ENCODE measurements at places on chromosomes 12 and 14. TPM values are rescaled to one million over a fixed set of nuclear protein-coding genes. Genes with fewer than 3 reads are reported as not detected.

Gene CCDC88C
- 162 TPM for total RNA-seq

Gene RAD9B
- total RNA-seq, result 0.89 TPM

Gene ALDH2
- 0.51 TPM for total RNA-seq

Gene CYP46A1
- total RNA-seq, result 0.20 TPM

Gene ZNF384
- total RNA-seq, result 84.8 TPM

Gene KRT71
- not detected for total RNA-seq

Gene PLCZ1
- total RNA-seq, result not detected

Gene ACTR6
- total RNA-seq, result 32.2 TPM

Gene TAMALIN
- total RNA-seq, result 18.3 TPM

Gene MDGA2
- not detected for total RNA-seq

Gene EPYC
- not detected for total RNA-seq

Gene GYS2
- total RNA-seq, result not detected

Gene CD163L1
- total RNA-seq, result not detected

Gene SCNN1A
- total RNA-seq, result 0.88 TPM

Gene MYO1H
- total RNA-seq, result not detected

Gene GOLT1B
- total RNA-seq, result 45.8 TPM

Gene NRXN3
- not detected for total RNA-seq

Gene PIWIL1
- total RNA-seq, result not detected

Gene POTEG
- not detected for total RNA-seq

Gene GNB3
- 0.10 TPM for total RNA-seq

Gene EIF2S3B
- total RNA-seq, result 1.5 TPM

Gene SPIC
- total RNA-seq, result not detected

Gene ZNF891
- 3.4 TPM for total RNA-seq

Gene ENDOU
- not detected for total RNA-seq

Gene ESRRB
- total RNA-seq, result 0.10 TPM

Gene SLC25A47
- total RNA-seq, result not detected

Gene NOS1
- total RNA-seq, result not detected

Gene SOX5
- total RNA-seq, result not detected

Gene KCNJ8
- total RNA-seq, result not detected

Gene LUM
- total RNA-seq, result not detected

Gene GLIPR1L1
- not detected for total RNA-seq

Gene ZDHHC22
- not detected for total RNA-seq

Gene ART4
- not detected for total RNA-seq

Gene CLEC1B
- total RNA-seq, result not detected

Gene KERA
- total RNA-seq, result not detected

Gene ANO4
- not detected for total RNA-seq

Gene PRH2
- total RNA-seq, result not detected

Gene PRKAB1
- total RNA-seq, result 31.7 TPM

Gene CDCA3
- total RNA-seq, result 82.5 TPM

Gene INSM2
- not detected for total RNA-seq

Gene SRRM4
- total RNA-seq, result not detected

Gene TBX3
- total RNA-seq, result not detected

Gene CCDC198
- not detected for total RNA-seq

Gene RD3L
- not detected for total RNA-seq

Gene ADAM21
- not detected for total RNA-seq

Gene PTGER2
- 158 TPM for total RNA-seq

Gene CDH24
- 2.5 TPM for total RNA-seq

Gene TIGAR
- total RNA-seq, result 14.8 TPM

Gene CIPC
- 14.3 TPM for total RNA-seq

Gene PSMA6
- 178 TPM for total RNA-seq

Gene DACT1
- total RNA-seq, result 23.1 TPM

Gene CIROP
- not detected for total RNA-seq

Gene TRIM9
- 0.30 TPM for total RNA-seq

Gene GDF11
- total RNA-seq, result 10.7 TPM

Measured in activated naive CD4-positive, alpha-beta T cell treated with anti-CD3 and anti-CD28 coated beads, Interleukin-2, amount 10 ng/mL, durations not matched to agents 5 hours and 36 hours (primary cell).